GM19239 (cell line): ENCODE measurements at places on chromosomes 16 and 17.

- DNase-seq = no peak
Measured at GRCh38 chr17:38750044-38750311, 1.8 kb upstream of the PCGF2 start.

GRCh38 chr17:74104921-74105320 is 98.6 kb upstream of the RPL38 start:
- DNase-seq = no peak

DNA sequence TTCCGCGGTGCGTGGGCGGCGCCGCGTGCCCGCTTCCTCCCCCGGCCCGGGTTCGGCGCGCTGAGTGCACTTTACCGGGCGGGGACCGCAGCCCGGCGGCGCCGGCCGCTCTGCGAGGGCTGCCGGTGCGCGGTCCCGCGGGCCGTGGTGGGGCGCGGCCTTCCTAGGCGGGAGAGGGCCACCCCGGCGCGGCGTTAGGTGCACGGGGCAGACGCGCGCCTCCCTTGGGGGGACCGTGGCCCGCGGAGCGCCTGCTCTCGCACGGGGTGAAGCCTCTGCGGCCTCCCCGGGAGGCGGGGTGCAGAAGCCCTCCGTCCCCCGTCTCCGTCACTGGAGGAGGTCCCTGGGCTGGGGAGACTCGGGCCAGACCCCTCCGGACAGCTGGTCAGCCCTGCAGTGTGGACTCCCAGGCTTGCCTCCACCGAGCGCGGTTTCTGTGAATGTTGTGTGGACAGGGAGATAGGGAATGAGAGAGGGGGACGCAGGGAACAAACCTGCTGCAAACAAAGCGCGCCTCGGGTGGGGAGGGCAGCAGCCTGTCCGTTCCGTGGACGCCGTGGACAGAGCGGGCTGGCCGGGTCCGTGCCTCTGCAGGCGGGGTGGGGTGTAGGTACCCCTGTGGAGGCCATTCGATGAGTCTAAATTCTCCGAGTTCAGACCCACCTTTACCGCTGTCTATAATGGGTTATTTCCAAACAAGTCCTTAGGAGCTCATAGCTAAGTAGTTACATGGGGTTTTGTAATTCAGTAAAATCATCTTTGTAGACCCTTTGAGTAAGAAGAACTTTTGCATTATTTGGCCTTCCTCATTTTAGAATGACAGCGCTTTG is 721 bp downstream of the TBCD start:
- no peak for DNase-seq

GRCh38 chr17:50697062-50697461 is 10.7 kb downstream of the ANKRD40 start:
- DNase-seq = no peak

DNA sequence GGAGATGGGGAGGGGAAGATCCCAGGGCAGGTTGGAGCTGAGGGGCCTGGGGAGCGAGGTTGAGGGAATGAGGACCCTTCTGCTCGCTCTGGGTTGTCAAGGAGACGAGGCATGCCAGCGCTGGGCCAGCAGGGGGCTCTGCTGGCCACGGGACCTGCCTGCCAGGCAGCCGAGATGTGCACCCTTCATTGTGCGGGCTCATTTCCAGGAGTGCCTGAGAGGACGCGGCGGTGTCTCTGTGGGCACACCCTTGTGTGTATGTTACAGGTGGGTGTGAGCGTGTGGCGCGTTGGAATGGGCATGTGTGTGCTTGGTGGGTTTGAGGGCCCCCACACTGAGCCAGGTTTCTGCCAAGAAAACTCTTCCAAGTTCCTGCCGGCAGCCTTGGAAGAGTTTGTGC is 15.9 kb downstream of the ARHGAP23 start:
- no peak for DNase-seq

DNA sequence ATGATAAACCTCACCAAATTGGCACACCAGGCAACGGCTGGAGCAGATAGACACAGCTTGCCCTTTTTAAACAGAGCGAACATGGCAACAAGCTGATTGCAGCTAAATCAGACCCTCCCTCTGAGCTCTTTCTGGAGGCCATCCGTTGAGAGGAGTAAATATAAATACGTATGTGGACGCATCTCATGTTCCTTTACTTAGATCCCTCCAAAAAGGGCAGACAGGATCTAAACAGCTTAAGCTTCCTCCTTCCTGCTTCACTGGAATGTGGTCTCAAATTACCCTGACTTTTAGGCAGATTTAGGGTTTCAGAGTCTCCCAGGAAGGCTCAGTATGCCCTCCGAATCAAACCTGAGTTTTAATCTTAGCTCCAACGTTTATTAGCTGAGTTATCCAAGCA is 204.7 kb upstream of the GOT2 start:
- DNase-seq = no peak

DNA sequence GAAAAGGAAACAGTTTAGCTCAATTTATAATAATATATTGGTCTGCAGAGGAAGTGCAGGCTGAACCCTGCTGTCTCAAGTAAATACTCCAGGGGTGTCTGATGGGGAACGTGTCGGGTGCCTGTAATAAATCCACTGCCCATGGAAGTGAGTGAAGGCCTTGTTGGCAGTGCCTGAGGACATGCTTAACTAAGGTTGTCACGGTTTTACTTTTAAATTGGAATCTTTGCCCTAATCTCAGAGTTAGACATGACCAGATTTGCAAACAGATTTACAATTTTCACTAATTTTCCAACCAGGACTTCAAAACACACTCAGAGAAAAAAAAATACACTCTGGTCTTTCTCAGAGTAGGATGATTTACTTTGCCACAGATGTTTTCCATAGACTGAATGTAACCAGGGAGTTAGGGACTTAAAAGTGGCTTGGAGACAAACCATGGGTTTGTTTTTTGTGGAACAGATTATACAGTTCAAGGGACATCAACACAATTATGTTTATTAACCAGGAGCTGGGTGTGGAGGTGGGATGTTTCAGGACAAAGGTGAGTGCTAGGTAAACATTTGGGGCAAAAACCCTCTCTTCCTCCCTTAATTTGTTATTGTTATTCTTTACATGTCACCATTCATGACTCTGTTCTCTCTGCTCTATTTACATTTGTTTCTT is 144.5 kb downstream of the FTO start:
- DNase-seq = no peak
